M059J (cell line): ENCODE measurements at places on chromosomes 4 and X. TPM values are rescaled to one million over a fixed set of nuclear protein-coding genes. Genes with fewer than 3 reads are reported as not detected.
A peak's percentile ranks its signal among the peaks of the same experiment; 100 is the strongest.

- no peak for DNase-seq
Observed at GRCh38 chr4:79292008-79292407, 33.9 kb downstream of the NAA11 start.

DNA sequence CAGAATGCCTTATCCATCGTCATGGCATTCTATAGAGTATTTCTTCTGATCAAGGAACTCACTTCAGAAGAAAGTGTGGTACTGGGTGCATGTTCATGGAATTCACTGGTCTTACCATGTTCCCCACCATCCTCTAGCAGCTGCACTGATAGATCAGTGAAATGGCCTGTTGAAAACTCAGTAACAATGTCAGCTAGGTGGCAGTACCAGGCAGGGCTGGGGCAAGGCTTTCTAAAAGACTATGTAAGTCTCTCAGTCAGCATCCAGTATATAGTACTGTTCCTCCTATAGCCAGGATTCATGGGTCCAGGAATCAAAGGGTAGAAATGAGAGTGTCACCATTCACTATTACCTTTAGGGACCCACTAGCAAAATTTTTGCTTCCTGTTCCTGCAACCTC lies 15.8 kb upstream of the LDB2 start:
- peak; percentile 52 for DNase-seq

GRCh38 chr4:38153387-38153760 lies 193.2 kb downstream of the PTTG2 start:
- no peak for DNase-seq

GRCh38 chrX:46737462-46737861 lies 21.5 kb downstream of the SLC9A7 start:
- DNase-seq: peak; percentile 36

GRCh38 chrX:42821803-42822443 lies 44.0 kb upstream of the PPP1R2C start:
- DNase-seq: peak; percentile 18

DNA sequence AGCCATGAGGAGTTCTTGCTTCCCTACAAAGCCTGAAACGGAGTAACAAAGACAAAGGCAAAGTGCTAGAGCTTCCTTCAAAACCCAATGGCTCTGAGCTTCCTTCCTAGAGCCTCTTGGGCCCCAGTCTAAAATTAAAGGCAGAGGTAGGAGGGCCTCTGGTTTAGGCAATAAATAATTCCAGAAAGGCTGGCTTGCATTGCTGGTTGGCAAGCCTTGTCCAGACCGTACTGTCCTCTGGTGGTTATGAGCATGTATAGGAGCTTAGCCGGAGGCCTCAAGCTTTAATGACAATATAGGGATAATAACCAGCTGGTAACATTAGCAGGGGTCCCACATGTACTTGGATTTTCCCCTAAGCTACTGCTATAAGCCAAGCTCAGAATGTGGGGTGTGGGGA lies 237.3 kb downstream of the AR start:
- no peak for DNase-seq

DNA sequence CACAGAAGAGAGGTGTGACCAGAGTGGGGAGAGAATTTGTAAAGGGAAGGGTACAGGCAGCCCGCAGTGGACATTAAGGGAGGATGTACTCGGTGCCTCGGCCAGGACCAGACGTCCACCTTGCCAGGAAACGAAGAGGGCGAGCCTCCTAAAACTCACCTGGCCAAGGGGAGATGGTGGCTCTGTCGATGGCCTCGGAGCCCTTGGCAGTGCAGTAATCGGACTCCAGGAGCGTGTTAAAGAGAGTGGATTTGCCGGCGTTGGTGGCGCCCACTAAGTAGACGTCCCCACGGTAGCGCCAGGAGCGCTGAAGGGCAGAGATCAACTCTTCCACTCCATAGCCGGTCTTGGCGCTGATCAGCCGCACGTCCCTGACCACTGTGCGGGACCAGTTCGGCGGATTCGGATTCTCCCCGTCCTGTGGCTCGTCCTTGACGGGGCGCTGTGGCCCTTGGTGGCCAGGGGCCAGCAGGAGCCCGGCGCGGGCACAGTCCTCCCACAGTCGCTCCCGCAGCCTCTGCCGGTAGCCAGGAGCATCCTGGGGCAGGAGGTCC lies 1.0 kb downstream of the NOA1 start:
- DNase-seq: peak; percentile 16

DNA sequence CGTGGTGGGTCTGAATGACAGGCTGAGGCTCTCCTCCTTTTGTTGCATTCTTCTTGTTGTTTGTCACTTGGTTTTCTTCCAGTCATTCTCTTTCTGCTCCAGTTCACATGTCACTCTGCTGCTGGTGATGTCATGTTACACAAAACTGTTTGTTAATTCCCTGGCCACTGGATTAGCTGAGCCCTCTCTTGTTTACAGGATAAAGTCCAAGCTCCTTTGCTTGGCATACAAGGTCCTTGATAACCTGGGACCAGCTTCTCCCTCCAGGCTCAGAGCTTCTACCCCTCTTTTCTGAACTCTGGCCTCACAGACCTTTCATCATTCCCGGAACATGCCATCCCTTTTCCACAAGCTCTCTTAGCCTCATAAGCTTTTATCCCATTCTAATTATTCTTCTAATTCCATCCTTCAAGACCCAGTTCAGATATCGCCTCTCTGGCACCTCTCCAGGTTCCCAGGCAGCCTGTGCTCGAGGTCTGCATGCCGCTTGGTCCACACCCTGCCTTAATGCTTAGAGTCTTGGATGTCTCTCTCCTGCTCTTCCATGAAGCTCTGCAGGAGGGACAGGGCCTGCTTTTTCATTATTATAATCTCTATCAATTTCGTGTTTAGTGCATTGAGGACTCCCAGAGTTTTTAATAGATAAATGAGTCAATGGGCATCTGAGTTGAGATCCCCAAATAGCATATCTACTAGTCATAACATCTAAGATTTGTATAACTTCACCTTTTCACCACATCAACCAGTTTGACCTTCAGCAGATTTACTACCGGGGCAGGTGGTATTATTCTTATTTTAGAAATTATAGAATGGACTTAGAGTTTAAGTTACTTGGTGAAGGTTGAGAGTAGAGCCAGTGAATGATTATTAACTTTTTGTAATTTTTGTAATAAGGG lies 98.7 kb downstream of the TMEM131L start:
- peak; percentile 82 for DNase-seq

DNA sequence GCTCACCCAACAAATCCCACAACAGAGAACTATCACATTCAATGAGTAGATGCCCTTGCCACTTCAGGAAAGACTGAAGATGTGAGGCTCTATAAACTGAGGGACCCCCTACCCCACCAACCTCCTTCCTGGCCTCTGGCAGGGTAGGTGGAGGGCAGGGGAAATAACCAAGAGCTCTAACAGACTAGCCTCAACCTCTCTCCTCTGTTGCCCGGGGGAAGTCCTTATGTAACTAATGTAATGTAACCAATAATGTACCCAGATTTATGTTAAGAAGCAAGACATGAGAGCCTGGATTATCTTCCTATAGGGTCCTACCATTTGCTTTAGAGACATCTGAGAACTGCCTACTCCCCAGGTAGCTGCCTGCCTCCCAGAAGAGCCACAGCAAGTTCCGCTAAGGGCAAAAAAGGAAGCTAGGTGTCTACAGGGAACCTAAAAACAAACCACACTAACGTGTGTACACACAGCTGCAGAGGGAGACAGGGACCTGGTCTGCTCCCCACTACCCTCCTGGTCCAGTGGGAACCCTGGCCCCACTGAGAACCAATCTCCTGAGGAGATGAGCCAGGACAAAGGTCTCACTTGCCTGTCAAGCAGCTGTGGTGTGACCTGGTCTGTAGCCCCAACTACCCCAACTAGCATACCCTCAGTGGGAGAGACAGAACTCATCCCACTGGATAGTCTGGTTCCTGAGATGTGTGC lies 17.7 kb downstream of the OTUD5 start:
- DNase-seq: no peak

Gene PRR32
- not detected in 2 replicates for total RNA-seq

Gene FABP2
- not detected in 2 replicates for total RNA-seq

Gene ASB12
- total RNA-seq: not detected in 2 replicates

Gene ARR3
- not detected in 2 replicates for total RNA-seq

Gene HERC5
- total RNA-seq: 44.4 and 59.8 TPM in 2 replicates
